ENCODE measurements at places on chromosomes 16 and 17.

DNA sequence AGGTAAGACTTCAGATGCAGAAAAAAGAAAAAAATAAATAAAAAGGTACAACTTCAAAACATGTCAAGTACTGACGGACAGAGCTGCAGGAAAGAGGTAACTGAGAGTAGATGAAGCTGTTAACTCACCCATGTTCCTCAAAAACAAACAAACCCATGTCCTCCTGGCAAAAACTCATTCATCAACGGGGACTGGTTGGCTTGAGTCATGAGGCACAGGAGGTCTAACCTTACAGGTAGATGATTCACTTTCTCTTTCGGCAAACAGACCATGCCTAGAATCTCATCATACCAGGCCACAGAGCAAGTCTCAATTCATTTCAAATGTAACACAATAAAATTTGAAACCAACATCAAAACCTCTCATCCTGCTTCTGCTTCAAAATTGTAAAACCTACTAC is 12.3 kb upstream of the FASN start:
- DNase-seq, result no peak

GRCh38 chr16:23365602-23366240 is 63.6 kb downstream of the SCNN1B start:
- DNase-seq, result no peak

DNA sequence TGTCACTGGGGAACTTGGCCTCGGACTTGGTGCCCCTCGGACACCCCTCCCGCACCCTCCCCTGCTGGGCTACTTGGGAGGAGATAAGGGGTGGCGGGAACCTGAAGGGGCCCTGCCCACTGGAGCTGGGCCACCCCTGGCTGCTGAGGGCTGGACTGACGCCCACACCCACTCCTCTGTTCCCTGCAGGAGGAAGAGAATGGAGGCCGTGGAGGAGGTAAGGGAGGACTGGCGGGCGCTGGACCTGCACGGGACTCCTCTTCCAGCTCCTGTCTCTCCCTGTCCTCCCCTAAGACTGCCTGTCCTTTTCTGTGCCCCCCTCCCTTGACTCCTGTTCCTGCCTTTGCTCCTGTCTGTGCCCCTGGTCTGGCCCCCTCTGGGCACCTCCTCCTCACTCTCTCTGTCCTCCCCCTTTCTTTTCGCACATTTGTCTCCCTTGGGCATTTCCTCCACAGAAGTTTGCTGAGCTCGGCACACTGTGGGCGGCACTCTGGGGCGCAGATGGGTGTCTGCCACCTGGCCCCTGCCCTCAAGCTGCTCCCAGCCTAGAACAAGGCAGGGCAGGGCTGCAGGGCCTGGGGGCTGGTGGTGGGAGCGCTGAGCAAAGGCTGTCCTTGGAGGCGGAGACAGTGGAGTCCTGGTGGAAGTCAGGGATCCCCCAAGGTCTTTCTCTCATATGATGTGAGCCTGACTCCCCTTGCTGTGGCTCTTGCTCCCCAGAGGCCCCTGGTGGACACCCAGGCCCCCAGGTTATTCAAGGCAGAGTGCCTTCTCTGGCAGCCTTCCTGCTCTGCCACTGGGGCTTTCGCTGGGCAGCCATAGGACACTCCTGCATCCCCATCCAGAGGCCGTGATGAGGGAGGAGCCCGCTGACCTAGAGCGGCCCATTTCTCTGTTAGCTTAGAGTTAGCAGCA is 32.7 kb downstream of the ARHGAP23 start:
- DNase-seq, result no peak

DNA sequence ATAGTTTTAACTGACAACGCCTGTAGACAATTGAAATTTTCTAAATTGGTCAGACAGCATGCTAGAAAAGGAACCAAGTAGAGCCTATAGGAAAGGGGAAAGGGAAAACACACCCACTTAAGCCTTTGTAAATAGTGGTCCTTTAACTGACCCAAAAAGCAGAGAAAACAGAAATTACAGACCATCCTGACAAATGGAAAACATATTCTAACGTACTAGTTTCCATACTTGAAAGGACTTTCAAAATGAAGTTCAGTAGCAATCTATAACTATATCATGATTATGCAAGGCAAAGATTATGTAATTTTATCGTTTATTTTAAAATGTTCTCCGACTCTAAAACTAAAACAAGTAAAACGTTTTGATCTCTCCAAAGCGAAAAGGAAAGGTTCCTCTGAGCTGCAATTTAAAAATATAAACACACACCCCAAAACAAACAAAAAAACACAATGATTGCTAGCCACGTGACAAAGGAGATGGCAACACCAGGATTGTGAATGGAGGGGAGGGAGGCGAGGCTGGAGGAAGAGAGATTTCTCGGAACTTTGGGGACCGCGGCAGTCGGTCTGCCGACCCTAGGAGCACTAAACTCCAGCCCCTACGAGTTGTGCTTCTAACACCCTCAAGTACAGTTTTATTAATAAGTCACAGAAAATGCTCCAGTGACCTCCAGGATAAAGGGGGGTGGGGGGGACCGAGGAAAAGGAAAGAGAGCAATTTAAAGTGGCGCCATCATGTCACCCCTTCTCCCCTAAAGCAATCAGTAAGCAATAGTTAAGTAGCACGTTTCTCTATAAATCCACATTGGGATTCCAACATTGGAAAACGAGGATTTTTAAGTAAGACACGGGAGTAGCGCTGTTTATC is 1.7 kb downstream of the KANSL1 start:
- DNase-seq, result no peak

GRCh38 chr17:34386697-34387550 is 23.9 kb upstream of the CCL1 start:
- DNase-seq, result no peak

- no peak for DNase-seq
Observed at GRCh38 chr17:51683291-51683690, 422.9 kb downstream of the UTP18 start.

DNA sequence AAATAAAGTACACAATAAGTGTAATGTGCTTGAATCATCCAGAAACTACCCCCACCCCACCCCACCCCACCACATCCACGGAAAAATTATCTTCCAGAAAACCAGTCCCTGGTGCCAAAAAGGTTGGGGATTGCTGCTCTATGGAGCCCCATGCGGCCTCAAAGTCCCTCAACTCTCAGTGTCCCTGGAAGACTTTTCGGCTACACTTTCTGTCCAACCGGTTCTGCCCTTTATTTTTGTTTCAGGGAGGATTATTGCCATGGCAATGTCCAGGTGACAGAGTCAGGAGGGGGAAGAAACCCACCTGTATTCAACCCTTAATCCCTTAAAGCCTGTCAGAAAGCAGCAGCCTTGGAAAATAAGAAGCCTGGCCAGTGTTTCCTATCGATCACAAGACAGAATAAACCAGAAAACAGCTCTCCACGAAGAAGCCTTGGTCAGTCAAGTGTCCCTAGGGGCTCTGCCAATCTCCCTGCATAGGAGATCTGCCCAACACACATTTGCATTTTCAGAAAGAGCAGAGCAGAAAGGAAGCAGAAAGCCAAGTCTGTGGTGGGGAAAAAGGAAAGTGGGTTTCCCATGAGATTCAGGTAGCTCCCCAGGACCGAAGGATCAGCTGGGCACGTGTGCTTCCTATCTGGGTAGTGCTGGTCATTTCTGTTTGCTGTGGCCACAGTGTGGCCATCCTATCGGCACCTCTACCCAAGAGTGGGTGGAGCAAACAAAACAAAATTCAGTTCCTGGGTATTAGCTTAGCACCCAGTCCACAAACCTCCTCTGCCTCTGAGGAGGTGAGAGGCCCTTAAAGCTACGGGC is 342.7 kb downstream of the SOX9 start:
- DNase-seq, result no peak

GRCh38 chr17:12693640-12694039 is 27.9 kb downstream of the MYOCD start:
- no peak for DNase-seq

DNA sequence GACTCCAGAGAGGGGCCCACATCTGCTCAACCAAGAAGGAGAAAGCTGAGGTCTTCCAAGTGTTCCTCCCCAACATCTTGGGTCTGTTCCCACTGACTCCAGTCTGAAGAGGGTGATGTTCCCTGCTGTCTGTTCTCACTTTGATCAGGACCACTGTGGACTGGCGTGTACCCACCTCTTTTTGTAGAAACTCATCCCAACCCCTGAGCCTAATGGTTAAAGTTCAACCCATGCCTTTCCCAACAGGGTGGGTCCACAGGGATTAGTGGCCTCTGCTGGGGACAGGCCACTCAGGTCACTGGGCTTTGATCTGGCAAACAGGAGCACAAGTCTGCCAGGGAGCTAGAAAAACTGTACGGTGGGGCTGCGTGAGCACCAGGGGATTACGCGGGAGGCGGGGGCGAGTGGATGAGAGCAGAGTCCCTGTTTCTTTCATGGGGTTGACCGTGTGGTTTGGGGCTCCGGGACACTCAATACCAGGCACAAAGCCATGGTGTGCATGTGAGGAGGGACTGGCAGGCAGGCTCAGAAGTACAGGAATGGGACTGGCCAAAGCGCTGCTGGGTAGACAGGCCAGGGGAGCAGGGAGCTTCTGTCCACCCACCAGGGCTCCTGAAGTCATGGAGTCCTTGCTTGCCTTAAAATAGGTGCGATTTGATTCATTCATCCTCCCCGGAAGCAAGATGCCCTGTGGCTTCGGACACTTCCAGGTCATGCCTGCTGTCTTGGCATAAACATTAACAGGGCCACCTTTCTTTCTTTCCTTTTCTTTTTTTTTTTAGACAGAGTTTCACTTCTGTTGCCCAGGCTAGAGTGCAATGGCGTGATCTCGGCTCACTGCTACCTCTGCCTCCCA is at the start of gene CA5A:
Gene CA5A, minus strand, starts transcription at position 155 of the 856 bp plus-strand sequence. Its CDS starts 79 bp downstream, at position 76.
- DNase-seq, result no peak

DNA sequence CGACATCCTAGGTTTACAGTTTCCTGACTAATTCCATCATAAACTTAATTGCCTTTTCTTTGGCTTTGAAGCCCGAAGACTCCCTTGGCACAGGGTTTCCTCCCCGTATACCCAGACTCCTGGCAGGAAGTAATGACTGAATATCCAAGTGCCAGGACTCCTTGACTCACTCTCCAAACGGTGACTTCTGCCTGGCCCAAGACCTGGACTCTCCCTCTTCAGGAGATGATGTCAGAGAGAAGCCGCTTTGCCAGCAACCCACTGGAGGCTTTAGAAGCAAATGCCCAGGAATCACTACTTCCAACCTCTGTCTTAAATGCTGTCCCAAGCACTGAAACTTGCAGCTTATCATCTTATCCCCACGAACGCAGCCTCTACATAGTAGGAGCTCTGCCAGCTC is 146.5 kb downstream of the RGS9 start:
- DNase-seq, result no peak

DNA sequence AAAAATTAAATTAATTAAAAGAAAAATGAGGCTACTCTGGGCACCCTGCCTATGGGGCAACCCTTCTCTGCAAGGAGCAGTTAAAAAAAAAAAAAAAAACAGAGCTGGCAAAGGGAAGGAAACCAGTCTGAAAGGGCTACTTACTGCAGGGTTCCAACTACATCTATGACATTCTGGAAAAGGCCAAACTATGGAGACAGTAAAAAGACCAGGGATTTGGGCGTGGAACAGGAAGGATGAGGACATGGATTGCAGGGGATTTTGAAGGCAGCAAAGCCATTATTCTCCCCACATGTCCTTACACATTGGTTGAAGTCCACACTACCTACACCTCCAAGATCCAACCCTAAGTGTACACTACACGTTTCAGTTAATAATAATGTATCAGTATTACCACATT is 4.6 kb downstream of the RPH3AL start:
- no peak for DNase-seq

- no peak for DNase-seq
Observed at GRCh38 chr17:50621574-50622031, 13.1 kb upstream of the ABCC3 start.

DNA sequence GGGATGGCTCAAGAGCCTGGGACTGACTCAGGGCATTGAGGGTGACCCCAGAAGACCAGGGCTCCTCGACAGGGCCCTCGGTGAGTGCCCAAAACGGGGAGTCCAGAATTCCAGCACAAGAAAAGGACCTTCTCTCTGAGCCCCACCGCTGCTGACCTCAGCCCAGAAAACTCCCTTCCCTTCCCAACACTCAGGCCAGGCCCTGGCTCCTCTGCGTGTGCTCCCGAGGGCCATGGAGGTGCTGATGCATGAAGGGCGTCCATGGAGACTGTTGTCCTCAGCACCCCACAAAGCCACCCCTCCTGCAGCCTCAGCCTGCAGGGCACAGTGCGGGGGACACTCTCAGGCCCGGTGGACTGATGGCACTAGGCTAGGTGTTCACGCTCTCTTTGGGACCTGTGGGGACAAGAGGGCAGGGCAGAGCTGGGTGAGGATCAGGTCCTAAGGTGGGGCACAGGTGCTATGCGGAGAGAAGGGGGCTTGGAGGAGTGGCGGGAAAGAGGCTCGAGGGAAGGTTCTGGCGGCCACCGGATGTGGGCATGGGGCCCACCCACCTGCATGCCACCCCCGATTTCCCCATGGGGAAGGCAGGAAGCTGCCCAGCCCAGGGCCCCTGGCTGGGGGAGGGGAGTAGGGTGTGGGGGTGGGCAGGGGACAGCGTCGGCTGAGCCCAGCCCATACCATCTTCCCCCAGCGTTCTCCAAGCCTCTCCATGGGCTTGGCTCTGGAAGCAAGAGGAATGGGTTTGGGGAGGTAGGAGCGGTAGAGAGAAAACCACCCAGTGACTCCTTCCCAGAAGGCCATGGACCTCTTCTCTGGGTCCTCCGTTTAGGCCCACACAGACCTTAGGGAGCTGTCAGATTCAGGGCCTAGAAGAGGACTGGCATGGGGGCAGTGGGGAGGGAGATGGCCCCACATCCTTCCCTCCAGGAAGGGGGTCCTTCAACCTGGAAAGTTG is 4.5 kb upstream of the TSPOAP1 start:
- DNase-seq, result no peak

- no peak for DNase-seq
Observed at GRCh38 chr17:15456972-15457722, 10.3 kb downstream of the CDRT4 start.

DNA sequence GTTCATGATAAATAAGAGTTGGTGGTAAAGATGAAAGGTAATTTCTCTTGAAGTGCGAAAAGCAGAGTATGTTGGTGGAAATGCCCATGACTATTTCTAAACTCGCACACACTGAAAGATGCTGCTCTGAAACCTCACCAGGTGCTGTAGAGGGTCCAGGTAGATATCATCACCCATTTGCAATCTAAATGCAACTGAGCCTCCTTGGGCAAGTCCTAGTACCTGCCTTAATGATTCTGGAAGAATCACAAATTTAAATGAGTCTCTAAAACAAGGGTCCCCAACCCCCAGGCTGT is 5.9 kb upstream of the MMD start:
- DNase-seq, result no peak

Measured in stimulated activated CD8-positive, alpha-beta memory T cell treated with anti-CD3 and anti-CD28 coated beads, Interleukin-15, amount 100 ng/mL, for 24 hours (primary cell).